A172 (cell line): ENCODE measurements at places on chromosomes 3 and 15.
A peak's percentile ranks its signal among the peaks of the same experiment; 100 is the strongest.

DNA sequence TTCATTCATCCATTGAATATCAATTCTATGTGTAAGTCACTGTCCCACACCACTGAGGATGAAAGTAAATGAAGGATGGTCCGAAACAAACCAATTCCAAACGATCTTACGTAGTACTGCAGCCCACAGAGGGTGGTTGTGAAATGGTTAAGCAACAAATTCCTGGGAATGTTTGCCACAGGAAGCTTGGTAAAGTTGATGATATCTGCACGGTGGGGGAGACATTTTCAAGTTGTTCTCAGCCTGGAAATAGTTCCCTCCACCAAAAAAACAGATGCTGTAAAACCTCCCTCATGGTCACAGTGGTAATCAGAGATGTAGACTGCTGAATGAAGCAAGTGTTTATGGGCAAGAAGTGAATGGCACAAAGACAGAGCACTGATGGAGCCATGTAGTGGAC is 35.9 kb upstream of the BNC1 start:
- DNase-seq: no peak

DNA sequence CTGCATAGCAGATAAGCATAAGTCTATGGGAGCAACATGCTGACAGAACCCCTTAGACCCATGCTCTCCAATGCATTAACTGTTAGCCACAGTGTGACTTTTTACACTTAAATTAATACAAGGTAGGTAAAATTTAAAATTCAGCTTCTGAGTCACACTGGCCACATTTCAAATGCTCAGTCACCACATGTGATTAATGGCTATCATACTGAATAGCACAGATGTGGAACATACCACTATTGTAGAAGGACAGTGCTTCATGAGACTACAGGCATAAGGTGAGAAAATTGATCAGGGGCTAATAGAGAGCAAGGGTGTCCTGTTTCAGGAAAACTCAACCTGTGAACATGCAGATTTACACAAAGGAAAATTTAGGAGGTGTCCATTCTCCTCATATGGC is 357.0 kb upstream of the SEMA6D start:
- DNase-seq: no peak

- DNase-seq: no peak
Measured at GRCh38 chr3:45275006-45275704, 49.1 kb upstream of the TMEM158 start.

- DNase-seq: no peak
Measured at GRCh38 chr3:48856469-48856868, 8.8 kb upstream of the PRKAR2A start.

DNA sequence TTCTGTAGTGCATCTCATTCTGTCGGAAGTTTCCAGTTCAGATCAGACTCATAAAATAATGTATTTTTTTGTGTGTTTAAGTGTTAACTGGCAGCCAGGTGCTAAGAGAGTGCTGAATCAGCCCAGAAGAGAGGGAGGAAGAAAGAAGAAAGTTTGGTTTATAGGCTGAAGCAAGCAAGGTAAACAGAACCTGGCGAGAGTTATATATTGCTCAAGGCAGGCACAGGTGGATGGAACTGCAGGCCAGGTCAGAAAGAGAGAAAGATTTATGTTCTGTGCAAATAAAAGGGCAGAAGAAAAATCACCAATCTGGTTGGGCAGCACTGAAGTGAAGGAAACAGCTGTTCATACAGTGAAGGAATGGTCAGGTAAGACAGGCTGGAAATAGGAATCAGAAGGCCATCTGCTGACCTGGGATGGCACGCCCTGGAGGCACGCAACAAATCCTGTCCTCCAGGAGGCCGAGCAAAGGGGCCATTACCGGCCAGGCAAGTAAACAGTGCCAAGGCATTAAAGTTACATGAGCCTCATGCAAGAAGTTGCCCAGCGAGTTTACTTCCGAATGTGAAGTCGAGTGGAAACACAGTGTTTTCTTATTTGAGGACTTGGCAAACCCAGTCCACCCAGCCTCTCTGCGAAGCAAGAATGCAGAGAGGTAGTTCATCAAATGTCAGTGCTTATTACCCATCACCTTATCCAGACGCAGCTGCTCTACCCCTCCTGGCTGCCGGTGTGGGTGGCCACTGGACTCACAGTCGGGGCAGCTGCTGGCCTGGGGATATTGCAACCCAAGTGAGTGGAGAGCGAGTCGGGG is 309.8 kb downstream of the VPS13C start:
- DNase-seq: no peak

GRCh38 chr3:85781806-85782205 is 823.0 kb downstream of the CADM2 start:
- no peak for DNase-seq

DNA sequence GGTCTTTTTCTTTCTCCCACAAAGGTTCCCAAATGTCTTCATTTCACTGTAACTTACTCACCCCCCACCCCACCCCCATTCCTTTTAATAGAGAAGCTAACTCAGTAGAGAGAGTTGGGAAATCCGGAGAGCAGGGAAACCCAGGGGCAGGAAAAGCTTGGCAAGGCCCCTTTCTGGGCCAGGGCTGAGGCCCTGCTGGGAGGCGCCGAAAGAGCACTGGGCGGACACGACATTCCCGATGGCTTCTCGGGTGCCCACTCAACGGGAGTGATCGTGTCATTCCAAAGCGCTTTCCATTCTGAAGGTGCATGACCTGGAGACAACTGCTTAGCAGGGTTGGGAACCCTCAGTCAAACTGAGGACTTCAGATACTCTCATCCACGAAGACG is 1.6 kb upstream of the DALRD3 start:
- DNase-seq: no peak

DNA sequence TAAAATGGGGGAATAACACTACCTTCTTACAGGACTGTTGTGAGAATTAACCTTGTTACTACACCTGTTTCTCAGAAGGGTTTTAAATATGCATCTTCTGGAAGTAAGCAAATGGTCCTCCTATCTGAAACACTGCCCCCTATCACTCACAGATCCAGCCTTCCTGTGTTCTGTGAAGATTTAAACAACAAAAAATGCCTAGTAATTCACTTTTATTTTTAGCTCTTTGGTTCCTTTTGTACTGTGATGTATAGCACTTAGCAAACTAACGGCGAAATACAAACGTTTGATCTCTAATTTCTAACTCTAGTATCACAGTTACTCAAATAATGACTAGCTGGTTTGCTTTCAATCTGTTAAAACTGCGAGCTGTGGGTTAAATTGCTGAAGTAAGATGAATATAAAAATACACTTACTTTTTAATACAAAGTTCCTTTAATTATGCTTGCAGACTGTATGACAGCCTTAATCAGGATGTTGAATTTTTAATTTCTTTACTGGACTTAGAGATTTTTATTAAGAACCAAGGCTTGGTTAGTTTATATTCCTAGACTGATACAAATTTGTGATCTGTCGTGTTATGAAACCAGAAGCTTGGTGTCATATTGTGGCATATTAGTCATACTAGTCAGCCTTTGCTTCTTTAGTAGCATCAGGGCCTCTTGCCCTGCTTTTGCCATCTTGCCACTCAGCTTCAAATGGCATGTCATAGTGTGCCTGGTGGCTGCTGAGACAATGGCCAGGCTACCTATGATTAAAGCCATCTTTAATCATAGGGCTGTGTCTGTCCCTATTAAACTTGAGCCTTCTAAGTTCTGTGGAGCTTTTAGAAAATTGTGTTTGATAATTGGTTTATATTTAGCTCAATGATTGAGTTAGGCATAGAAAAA is 9.2 kb downstream of the EIF3J start:
- peak; percentile 23 for DNase-seq

DNA sequence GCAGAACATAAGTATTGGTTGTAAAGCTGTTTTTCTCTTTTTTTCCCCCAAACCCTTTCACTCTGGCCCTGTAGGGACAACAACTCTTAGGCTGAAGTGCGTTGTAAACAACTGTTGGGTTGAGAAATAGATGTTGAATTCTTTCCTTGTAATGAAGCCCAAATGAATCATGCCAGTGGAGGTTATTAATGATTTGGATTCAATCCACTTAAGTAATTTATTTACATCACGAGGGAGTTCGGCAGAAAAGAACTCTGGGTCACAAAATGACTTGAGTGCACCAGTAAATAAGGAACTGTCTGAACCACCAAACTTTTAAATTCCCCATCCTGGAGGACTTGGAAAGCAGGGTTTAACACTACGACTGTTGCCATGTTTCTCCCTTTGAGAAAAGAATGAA is 218.9 kb downstream of the PDZRN3 start:
- no peak for DNase-seq

GRCh38 chr3:58101499-58102389 is 93.5 kb downstream of the FLNB start:
- no peak for DNase-seq

DNA sequence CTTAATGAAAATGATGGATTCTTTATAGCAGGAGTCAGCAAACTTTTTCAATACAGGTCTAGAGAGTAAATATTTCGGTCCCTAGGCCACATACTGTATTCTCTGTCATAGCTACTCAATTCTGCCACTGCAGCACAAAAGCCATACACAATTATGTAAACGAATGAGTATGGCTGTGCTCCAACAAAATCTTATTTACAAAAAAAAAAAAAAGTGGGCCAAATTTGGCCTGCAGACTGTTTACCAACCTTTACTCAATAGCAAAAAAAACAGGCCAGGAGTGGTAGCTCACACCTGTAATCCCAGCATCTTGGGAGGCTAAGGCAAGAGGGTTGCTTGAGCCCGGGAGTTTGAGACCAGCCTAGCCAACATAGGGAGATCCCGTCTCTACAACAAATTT is 41.1 kb downstream of the TTBK2 start:
- no peak for DNase-seq

- no peak for DNase-seq
Measured at GRCh38 chr15:69679623-69680228, 227.1 kb downstream of the RPLP1 start.

- DNase-seq: no peak
Measured at GRCh38 chr3:170413291-170413690, 5.4 kb upstream of the CLDN11 start.

DNA sequence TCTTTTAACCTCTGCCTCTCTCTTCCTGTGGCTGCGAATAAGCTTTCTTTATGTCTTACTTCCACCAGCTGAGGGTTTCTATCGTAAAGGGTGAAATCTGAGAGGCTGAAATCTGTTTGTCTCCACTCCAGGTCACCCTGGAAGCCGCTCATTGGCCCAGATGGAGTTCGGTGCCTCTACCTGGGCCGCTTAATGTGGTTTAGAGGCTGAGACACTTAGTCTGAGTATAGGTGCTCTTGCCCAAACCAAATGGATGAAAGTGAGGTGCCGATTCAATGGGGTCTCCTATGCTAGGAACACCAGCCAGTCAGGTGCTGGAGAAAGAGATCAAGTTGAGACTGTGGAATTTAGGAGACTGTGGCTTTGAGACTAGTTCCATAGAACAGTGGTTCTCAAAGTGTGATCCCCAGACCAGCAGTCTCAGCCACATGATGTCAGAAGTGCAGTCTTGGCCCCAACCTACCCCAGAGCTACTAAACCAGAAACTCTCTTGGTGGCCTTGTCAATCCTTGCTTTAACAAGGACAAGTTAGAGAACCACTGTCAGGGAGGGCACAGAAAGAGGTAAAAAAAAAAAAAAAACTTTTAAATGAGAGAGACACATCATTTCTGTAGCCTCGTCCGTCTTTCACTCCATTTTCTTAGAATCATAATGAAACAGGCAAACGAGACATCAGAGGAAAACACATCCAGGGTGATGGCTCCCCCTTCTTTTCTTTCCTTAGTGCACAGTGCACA is 54.9 kb upstream of the CCR2 start:
- no peak for DNase-seq

GRCh38 chr3:191192941-191193340 is 6.1 kb upstream of the OSTN start:
- no peak for DNase-seq

- DNase-seq: no peak
Measured at GRCh38 chr3:111106993-111107661, 35.5 kb downstream of the NECTIN3 start.

DNA sequence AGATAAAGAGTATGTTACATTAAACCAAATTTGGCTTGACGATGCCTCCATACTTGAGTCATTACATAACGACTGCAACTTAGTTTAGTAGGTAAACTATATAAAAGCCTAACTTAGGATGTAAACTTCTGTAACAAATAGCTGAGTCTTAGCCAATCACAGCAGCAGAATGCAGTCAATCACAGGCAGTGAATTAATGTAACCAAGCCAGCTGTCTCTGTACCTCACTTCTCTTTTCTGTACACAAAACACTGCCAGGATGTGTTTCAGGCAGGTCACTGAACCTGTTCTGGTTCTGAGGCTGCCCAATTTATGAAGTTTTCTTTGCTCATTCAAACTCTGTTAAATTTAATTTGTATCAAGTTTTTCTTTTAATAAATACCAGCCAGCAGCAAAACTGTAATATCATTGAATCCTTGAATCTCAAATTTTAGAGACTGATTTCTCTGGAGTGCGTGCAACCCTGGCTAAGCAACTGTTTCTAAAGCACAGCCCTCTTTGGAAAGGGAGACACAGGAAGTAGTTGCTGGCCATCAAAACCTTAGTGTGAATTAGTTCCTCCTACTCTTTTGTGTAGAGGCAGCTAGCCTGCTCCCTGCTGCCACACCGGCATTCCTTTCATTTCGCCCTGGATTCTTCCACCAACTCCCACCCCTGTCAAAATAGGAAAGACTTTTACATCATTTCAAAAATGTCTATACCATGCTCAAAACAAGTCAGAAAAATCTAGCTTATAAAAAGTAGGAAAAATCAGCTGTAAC is 15.2 kb downstream of the RFTN1 start:
- no peak for DNase-seq

- no peak for DNase-seq
Measured at GRCh38 chr3:177598097-177598833, 401.0 kb upstream of the TBL1XR1 start.

DNA sequence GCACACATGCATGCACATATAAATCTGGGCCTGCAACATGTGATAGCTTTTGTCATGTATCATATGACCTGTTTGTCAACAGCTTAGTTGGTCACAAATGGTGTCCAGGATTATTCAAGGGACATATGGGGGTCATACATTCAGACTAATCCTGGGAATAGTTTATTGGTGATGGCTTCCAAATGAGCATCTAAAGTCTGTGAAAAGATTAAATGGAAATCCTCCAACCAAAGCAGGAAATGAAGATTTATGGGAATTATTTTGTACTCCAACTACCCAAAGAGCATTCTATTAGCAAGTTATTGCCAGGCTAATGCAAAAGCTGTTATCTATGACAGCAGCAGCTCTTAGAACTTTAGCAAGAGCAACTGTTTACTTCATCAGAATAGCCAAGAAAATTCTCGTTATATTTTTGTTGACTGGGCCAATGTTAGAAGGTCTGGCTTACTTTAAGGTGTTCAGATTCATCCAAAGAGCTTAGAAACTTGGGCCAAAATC is 7.1 kb downstream of the FSTL1 start:
- no peak for DNase-seq

- no peak for DNase-seq
Measured at GRCh38 chr3:112900113-112900512, 53.4 kb upstream of the CD200R1L start.

- no peak for DNase-seq
Measured at GRCh38 chr3:192857260-192857661, 60.4 kb downstream of the MB21D2 start.

GRCh38 chr3:118501152-118501551 is 533.5 kb downstream of the IGSF11 start:
- DNase-seq: peak; percentile 62
